ENCODE measurements at places on chromosomes 16 and 17.

DNA sequence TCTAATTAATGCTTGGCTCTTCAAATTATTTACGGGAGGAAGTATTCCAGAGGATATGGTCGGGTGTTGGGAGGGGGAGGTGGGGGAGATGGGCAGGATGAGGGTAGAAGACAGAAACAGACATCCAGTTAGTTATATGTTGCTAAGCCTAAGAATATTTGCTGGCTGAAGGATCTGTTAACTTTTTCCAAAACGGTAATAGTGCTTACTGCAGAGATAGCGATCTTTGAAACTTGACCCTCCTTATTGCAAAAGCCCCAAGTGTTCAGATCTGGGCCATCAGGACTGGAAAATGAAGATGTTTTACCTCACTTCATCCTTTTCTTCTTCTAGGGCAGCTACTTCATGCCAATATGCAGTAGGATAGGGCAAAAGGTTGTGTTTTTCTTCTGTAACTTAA lies 27.0 kb upstream of the MMD start:
- no peak for DNase-seq

GRCh38 chr16:73124097-73124652 lies 76.2 kb upstream of the ZFHX3 start:
- no peak for DNase-seq

- no peak for DNase-seq
Observed at GRCh38 chr16:3494386-3494973, 809 bp downstream of the C16orf90 start.

DNA sequence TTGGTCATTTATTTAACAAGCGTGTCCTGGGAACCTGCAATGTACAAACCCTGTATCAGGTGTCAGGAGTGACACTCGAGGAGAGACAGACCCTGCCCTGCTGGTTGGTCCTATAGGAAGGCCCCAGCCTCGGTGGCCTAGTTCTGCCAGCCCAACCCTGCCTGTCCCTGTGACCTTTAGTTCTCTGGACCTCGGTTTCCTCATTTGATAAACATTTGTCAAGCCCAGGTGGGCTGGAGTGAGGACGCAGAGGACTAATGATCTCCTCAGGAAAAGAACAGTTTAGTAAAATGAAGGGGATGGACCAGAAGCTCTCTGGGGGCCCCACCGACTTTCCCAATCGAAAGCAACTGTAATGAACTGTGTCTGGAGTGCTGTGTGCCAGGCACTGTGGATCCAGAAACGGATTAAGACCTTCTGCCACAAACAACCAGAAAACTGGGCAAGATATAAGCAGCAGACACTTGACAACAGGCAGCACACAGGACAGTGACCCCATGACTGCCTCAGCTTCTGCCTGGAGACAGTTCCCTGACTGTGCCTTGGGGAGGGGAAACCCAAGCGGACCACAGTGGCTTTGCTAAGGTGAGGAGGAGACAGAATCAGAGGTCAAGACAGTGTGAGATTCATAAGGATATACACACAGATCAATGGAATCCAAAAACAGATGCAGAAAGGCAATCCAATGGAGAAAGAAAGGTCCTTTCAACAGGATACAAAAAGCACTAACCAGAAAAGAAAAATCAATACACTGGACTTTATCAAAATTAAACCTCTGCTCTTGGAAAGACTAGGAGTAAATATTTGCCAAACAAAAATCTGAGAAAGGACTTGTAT lies 8.8 kb downstream of the PRCD start:
- no peak for DNase-seq

- DNase-seq: no peak
Observed at GRCh38 chr16:74451951-74452758, 30.9 kb upstream of the CLEC18B start.

DNA sequence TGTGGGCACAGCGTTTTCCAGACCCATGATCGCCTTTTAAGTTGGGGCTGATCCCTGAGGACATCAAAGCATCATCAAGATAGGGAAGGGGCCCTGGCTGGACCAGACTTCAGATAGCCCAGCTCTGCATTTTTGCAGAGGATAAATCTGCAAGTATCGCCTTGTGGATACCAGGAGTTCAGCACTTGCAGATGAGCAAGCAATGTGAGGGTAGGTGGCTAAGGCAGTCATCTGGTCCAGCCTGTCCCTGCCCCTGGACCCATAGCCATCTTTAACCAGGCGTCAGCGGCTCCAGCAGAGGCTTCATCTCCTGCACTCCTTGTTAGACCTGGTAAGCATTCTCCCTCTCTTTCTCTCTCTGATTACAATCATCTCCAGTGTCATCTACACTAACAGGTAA lies 9.0 kb upstream of the MRPS23 start:
- no peak for DNase-seq
